ENCODE measurements at places on chromosomes 2 and 18. TPM values are rescaled to one million over a fixed set of nuclear protein-coding genes. Genes with fewer than 3 reads are reported as not detected.

DNA sequence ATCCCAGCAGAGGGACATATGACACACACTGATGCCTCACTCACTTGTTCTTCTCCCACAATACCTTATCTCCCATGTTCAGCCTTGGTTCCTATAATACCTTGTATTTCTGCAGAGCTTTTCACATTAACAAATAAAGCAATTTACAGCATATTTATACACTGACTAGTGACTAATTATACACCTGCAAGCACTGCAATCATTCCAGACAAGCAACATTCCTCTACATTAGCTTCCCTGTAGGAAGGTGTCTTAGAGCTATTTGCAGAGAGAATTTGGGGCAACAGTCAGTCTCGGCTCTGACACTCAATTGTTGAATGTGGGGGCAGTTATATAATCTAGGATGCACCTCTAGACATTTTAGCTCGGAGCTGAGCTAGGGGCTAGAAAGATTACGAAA is 9.5 kb upstream of the INSIG2 start:
- no peaks in the 10 kb centered on the region for H3K36me3 ChIP-seq
- peaks cover 27% of the 10 kb centered on the region for H3K4me1 ChIP-seq
- DNase-seq: no peak
- H3K4me3 ChIP-seq: no peak overlapping the region

GRCh38 chr2:216450346-216450745 is 38.1 kb downstream of the SMARCAL1 start:
- DNase-seq: no peak
- no peak overlapping the region for H3K4me3 ChIP-seq
- no peak overlapping the region for H3K27ac ChIP-seq

DNA sequence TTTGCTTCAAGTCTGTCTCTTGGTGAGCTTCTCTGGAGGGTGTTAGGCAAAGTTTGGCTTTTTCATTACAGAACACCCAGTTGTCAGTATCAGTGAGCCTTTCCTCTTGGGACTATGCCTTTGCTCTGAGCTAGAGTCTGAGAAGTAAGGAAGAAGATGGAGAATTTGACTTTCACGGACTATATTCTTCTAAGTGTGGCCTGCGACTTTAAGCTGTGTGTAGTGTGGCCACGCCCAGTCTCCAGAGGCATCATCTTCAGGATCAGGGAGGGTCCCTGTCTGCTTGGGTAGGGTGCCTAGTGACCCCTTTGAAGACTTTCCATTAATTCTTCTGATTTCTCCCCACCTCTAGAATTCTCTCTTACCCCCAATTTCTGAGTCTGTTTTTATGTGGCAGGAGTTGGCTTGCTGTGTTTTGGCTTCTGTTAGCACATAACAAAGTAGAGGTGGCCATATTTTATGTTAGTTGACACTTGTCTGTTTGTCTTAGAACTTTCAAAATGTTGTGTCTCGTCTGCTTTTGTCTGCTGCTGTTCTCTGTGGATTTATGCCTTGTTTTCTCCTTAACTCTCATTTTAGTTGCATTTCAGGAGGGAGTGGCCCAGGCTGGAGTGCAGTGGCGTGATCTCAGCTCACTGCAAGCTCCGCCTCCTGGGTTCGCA is 8.6 kb downstream of the PLEKHB2 start:
- H3K27ac ChIP-seq: no peak overlapping the region
- no peaks in the 10 kb centered on the region for H3K27me3 ChIP-seq
- no peak overlapping the region for H3K4me3 ChIP-seq
- DNase-seq: no peak
- H3K4me1 ChIP-seq: peaks cover 22% of the 10 kb centered on the region
- H3K36me3 ChIP-seq: no peaks in the 10 kb centered on the region

- no peaks in the 10 kb centered on the region for H3K27me3 ChIP-seq
- no peak overlapping the region for H3K4me3 ChIP-seq
- DNase-seq: no peak
These were observed 10.4 kb downstream of the TXNL1 start for GRCh38 chr18:56627991-56628390.

DNA sequence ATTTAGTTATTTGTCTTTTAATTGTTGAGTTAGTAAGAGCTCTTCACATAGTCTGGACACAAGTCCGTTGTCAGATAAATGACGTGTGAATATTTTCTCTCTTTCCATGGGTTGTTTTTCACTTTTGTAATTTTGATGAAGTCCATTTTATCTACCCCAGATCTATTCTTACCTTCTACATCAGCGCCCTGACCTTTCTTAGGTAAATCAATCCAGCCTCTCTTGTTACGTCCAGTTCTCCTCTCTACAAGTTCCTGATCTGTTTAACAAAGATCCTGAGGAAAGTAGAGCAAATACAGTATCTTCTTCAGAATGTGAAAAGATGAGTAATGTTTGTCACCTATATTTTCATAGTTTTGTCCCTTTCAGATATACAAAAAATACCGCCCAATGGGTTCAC is 66.9 kb downstream of the MOGAT1 start:
- no peaks in the 10 kb centered on the region for H3K36me3 ChIP-seq
- no peak overlapping the region for H3K27ac ChIP-seq
- peaks cover 12% of the 10 kb centered on the region for H3K4me1 ChIP-seq
- no peak for DNase-seq
- H3K4me3 ChIP-seq: no peak overlapping the region

The SERTAD2 gene
- 3.3 TPM for total RNA-seq

The KIF1A gene
- total RNA-seq: 51.9 TPM

The KCNG2 gene
- total RNA-seq: not detected

The MCEE gene
- 24.7 TPM for total RNA-seq

The MEP1B gene
- not detected for total RNA-seq
